ENCODE measurements at places on chromosomes 1 and 21.
A peak's percentile ranks its signal among the peaks of the same experiment; 100 is the strongest.

DNA sequence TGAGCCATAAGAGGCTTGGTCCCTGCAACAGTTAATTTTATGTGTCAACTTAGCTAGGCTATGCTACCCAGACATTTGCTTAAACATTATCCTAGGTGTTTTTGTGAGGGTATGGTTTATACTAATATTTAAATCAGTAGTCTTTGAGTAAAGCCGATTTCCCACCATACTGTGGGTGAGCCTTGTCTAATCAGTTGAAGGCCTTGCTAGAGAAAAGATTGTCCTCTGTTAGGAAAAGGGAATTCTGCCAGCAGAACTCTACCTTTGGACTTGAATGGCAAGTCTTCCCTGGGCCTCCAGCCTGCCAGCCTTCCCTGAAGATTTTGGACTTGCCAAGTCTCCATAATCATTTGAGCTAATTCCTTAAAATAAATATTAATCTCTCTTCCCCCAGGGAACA, 23.9 kb downstream of the RHBDL2 start:
- DNase-seq: no peak

DNA sequence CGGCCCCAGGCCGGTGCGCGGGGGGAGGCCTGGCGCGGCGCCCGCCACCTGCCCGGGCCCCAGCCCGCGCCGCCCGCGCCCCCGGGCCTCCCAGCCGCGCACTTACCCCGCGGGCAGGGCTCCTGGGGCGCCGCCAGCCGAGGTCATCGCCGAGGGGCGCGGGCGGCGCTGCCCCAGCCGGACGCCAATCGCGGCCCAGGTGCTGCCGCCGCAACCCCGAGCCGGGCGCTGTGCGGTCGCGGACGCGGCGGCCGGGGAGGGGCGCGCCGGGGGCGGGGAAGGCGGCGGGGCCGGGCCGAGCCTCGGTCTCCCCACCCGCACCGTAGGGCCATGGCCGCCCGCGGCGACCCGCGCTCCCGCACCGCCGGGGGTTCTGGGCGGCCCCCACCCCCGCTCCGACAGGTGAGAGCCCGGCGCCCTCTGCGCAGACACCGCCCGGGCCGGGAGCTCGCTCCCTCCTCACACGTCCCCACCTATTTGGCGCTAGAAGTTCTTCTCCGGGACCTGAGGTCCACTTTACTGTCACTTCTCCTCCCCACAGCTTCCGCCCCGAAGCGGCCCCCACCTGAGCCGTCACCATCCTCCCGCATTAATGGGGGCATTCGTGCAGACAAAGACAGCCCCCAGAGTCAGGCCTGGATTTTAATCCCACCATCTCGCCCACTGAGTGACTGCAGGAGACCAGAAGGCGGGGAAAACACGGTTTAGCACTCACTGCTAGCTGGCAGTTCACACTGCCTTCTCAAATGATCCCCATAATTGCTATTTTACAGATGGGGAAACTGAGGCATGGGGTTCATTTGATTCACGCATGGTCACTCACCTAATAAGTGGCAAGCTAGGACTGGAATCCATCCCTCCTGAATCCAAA, at the start of gene TTC39A:
TSS of gene TTC39A (minus strand) at position 232 of the 871 bp plus-strand sequence. CDS start at position 147, 85 bp downstream.
- DNase-seq: no peak

GRCh38 chr1:172322219-172323061, 98.0 kb upstream of the C1orf105 start:
- DNase-seq: no peak

DNA sequence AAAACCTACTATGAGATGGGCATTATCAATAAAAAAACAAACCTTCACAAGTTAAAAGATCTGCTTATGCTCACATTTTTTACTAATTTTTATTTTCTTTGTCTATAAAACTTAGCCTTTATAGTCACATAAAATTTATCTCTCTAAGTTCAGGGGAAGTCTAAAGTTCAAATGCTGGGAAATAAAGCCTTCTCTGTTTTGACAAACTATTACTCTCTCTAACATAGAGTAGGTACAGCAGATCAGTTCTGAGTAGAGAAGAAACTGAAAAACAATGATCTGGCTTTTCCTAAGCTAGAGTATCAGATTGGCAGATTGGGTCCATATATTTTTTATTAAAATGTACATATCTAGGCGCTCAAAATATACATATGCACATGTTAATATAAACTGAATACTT, 31.2 kb downstream of the C1orf141 start:
- no peak for DNase-seq

- DNase-seq: no peak
Observed at GRCh38 chr1:208793861-208794345, 549.7 kb upstream of the PLXNA2 start.

GRCh38 chr1:20473894-20474293, 12.1 kb downstream of the CAMK2N1 start:
- no peak for DNase-seq

DNA sequence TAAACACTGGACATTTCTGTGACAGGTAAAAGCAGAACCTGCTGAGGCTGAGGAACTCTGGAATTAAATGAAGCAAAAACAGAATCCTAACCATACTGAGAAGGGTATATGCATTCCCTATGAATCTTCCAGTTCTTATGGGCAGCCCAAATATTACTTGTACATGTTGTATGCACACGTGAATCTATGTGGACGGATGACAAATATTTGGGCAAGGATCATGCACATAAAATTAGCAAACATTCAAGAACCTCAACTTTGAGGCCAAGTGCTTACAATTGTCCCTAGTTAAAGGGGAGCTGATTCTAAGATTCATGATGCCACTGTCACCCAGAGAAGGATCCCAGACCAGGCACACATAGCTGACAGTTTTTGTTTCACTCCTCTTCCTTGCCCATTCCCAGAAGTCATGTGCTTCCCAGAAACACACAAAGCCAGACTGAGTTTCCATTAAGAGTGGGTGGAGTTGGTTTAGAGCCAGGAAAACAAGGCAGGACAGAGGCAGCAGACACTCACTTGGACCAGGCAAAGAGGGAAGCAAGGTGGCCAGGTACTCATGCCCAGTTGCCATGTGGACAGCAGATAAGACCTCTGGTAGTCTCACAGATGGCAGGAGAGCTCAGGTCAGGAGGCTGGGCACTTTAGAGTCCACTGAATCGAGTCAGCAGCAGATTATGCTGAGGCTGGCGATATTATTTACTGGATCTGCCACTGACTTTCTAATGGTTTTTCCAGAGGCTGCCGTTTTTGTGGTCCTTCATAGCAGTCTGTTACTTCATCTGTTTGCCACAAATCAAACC, 25.6 kb downstream of the AK2 start:
- no peak for DNase-seq

DNA sequence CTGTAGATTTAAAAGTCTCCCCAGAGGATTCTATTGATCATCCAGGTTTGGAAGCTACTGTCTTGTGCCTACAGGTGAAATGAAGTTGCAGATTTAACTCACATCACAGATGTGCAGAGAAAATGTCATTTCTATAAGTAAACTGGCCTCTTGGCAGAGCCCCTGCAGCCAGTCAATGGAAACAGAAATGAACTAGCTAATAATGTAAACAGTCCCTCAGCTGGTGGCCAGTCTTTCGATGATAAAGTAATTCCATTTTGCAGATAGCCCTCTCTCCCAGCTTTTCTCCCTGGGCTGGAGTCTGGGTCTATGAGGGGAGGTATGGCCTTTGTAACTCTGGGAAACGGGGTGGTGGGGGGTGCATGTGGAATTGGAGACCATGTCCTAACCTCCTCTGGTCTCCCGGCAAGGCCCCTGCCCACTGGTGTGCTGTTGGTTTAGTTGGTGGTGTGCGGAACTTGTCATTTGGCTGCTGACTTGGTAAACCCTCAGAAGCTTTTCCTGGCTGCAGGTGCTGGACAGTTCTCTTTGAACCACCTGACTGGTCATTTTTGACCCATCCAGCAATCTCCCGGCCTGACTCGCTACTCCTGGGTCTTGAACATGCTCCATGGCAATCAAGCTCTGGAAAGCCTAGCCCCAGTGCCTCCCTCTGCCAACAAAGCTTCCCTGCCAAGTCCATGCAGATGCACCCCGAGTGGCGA, 14.9 kb downstream of the TBX19 start:
- DNase-seq: no peak

DNA sequence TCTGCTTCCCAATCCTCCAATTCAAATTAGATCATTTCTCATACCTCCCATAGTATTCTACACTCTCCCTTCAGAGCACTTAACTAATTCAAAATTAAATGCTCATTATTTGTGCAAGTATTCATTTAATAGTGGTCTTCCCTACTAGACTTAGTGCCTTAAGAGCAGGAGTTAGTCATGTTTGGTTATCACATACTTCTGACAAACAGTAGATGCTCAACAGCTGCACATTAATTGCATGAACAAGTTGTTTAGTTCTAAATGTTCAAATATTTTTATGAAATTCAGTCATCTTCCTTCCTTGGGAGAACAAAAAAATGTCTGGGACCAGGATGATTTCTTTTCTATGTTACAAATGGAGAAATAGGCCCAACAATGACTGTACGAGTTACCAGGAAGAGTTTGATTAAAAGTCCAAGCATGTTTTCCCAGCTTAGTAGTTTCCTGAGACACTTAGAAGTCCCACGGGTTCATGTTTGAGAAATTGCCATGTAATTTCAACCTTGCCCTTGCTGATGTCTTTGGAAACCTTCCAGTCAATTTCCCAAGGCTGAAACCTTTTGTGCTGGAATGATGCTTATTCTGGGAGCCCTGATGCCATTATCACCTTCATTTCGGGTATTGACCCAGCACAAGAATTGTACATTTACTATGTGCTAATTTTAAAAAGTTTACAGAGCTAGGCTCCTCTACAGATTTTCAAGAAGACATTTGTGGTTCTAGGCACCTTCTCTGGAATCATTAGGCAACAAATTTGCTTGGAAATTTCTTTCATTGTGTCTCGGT, 437.9 kb upstream of the PLXNA2 start:
- DNase-seq: no peak

GRCh38 chr1:231381729-231382128, 40.4 kb downstream of the EGLN1 start:
- DNase-seq: no peak

DNA sequence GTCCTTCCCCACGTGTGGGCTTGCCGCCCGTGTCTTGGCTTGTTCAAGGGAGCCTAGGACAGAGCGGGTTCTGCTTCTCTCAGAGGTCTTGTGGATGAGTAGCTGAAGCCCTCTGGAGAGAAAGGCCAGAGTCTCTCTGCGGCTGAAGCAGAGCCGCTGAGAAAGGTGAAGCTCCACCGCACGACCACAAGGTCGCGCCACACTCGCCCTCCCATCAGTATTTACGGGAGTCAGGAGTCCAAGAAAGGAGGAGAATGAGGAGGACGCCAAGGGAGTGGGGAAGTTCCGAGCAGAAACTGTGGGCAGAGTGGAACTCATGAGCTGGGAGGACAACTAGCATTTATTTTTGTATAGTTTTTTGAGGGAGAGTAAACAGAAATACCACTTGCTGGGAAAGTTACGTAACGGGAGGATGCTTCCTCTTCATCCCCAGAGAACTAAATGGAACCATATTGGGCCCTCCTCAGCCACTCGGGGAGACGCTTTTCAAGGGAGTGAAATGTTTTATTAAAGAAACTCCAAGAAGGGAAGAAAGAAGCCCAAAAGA, 51.6 kb upstream of the HAO2 start:
- no peak for DNase-seq

GRCh38 chr1:91637539-91637994, 136.9 kb downstream of the CDC7 start:
- DNase-seq: no peak

- DNase-seq: no peak
Observed at GRCh38 chr1:70109241-70109640, 96.1 kb downstream of the LRRC40 start.

DNA sequence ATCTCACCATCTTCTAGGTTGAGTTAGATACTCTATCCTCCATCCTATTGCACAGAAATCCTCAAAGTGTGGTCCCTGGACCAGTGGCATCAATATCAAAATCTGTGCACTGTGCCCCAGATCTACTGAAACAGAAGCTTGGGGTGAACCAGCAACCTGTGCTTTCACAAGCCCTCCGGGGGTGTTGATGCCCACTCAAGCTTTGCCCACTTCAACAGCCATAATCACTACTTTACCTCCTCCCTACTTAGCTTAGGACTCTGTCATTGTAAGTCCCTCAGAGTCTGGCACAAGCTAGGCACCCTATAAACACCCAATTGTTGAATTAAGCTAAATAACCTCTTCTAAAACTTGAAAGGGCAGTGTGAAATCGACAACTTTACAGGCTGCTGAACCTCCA, 144.2 kb upstream of the SOD1 start:
- DNase-seq: no peak

DNA sequence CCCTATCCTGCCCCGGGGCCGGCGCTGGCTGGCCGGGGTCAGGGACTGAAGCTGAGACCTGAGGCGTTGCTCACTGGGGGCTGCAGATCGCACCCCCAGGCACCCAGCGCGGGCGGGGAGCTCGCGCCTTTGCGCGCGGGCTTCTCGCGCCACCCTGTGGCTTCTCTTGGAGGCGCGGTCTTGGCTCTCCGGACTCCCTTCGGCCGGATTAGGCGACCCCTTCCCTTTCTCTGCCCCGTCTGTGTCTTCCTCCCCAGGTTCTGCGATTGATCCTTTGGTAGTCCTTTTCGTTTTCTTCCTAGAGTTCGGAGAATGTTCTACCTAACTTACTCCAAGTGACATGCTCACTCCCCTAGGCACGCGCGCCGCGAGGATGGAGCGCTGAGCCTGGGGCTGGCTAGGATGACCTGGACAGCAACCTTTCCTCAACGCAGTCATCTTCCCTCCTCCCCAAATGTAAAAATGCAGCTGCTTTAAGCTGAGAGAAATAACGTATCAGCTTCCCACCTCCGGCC, 495 bp upstream of the NTRK1 start:
- peak; percentile 62 for DNase-seq

DNA sequence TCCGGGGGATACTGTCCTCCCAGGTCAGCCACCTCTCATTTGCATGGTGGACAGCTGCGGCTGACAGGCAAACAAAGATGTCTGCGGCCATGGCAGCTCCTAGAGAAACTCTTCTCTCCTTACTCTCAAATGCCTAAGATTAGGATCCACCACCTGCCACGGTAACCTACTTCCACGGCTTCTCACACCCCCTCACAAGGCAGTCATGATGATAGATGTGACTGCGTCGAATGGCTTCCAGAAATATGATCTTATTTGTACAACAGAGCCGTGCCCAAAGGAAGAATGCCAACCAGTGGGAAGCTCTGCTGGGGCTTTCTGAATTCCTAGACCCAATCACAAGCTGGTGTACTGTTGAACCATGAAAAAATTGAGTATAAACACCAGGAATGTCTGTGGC, 73.4 kb downstream of the BACE2 start:
- DNase-seq: no peak

GRCh38 chr1:241589521-241589920, 50.6 kb downstream of the CHML start:
- no peak for DNase-seq
